Heart right ventricle (tissue), 16 donors: ENCODE measurements at places on chromosomes 4 and X. TPM values are rescaled to one million over a fixed set of nuclear protein-coding genes. Genes with fewer than 3 reads are reported as not detected.

DNA sequence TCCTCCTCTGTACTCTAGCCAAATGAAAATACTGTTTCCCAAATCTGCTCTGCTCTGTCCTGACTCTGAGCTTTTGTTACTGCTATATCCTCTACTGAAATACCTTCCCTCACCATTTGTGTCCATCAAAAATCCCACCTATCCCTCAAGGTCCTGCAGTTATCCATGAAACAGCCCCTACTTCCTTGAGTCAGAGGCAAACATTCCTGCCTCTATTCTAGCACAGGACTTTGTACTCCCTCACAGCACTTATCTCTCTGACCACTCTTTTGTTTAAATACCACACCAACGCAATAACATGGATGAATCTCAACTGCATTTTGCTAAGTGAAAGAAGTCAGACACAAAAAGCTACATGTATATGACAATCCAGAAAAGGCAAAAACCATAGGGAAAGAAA, 10.5 kb upstream of the RNF128 start:
- DNase-seq, result no peak

Gene HELT
- polyA plus RNA-seq, result not detected

Gene UCHL1
- polyA plus RNA-seq, result 8.5 TPM

GRCh38 chr4:160523231-160523630, 1420.4 kb downstream of the RAPGEF2 start:
- no peak for DNase-seq

Gene ING2
- polyA plus RNA-seq, result 1.7 TPM

Gene INPP4B
- 6.9 TPM for polyA plus RNA-seq

- no peak for DNase-seq
Measured at GRCh38 chr4:34178476-34178875, 2065.8 kb downstream of the ARAP2 start.

Gene FAM184B
- 0.07 TPM for polyA plus RNA-seq

Gene STBD1
- polyA plus RNA-seq, result 17.9 TPM

GRCh38 chrX:135543924-135544323, 23.5 kb downstream of the INTS6L start:
- DNase-seq, result no peak

DNA sequence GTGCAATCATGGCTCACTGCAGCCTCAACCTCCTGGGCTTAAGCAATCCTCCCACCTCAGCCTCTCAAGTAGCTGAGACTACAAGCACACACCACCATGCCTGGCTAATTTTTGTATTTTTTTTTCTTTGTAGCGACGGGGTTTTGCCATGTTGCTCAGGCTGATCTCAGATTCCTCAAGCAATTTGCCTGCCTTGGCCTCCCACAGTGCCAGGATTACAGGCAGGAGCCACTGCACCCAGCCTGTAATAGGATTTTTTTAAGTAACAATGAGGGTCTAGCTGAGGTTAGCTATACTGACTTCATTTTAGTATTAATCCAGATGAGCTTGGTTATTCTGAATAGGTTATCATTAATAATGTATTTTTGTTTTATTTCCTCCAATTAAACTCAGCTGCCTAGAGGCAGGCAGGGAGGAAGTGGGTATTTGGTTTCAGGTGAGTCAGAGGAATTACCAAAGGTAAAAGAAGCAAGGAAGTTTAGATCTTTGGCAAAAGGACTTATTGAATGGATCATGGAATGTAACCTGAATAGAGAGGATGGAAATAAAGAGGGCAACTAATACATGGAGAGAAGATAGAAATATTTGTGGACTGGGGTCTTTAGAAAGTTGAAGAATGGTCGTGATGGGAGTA, 1023.3 kb upstream of the TENM3 start:
- DNase-seq, result no peak

DNA sequence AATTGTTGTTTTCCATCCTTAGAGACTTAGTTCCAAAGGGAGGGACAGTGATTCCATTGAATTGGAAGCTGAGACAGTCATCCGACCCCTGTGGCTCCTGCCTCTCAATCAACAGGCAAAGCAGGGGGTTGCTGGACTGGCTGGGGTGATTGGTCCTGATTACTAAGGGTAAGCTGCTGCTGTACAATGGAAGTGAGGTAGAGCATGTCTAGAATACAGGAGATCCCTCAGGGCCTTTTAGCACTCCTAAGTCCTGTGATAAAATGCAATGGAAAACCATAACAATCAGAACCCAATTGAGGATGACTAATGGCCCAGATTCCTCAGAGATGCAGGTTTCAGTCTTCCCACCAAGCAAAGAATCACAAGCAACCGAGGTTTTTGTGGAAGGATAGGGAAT, 127.6 kb downstream of the AASDH start:
- DNase-seq, result no peak

- DNase-seq, result no peak
Measured at GRCh38 chr4:189802884-189803283, 137.8 kb upstream of the FRG1 start.

DNA sequence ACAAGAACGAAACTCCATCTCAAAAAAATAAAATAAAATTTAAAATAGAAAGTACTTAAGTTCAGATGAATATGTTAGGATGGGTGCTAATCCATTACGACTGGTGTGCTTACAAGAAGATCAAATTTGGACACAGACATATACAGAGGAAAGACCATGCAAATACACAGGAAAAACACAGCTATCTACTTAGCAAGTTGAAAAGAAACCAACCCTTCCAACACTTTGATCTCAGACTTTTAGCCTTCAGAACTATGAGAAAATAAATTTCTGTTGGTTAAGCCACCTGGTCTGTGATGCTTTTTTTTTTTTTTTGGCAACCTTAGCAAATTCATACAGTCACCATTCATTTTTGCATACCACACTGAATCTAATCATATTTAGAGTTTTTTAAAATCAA, 116.5 kb downstream of the CENPC start:
- no peak for DNase-seq

Gene HSFX1
- polyA plus RNA-seq, result 0.58 TPM

DNA sequence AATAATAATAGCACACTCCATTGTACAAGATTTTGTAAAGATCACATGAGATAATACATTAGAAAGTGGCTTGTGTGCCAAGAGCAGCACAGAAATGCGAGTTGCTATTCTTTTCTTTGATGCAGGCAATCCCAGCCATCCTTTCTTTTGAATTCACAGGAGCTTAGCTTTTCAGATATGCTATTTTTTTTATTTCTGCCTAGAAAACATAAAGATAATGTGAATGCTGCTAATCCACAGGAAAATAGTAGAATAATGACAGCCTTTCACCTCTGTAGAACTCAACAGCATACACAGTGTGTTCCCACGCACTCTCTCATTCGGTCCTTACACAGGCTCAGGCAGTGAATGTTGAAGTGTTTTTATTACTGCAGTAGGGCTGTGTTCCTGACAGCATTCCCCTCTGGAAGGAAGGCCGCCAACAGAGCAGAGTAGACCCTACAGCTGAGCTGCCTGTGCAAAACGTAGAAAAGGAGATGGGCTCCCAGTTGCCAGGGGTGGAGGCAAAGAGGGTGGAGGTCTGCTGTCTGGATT, 138.8 kb upstream of the TAPT1 start:
- DNase-seq, result no peak

Gene NDUFA1
- polyA plus RNA-seq, result 2,208 TPM

DNA sequence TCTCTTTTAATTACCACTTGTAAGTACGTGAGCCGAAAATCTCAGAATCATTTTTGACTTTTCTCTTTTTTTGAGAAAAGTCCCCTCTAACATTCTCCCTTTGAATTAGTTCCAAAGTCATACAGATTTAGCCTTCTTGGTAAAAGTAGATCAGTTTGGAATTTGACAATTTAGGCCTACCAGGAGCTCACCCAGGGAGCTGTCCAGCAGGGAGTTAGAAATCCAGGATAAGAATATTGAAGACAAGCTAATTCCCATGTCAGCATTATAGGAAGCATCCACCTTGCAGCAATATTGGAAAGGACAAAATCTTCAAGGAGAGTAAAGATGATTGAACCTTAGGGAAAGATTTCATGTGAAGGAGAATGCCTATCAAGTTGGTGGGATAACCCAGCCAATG, 352.2 kb upstream of the CPEB2 start:
- no peak for DNase-seq

GRCh38 chrX:117860517-117860916, 256.1 kb downstream of the KLHL13 start:
- DNase-seq, result no peak

Gene APLN
- 2.7 TPM for polyA plus RNA-seq

Gene ARAP2
- 0.51 TPM for polyA plus RNA-seq

DNA sequence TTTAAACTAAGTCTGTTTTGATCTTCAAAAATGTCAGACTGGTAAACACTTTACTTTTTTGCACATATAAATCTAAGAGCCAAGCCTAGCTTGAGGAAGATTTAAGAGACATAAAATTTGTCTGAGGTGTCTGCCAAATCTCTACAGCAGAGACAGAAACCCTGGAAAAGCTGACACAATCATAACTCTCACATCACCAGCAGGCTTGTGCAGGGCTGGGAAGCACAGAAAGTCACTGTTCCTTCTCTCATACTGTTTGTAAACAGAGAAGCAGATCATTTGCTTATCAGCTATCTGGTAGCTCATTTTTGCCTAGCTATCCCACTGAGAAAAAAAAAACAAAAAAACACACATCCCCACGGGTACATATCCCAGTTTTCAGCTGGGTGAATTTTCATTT, 7.0 kb downstream of the ENOX2 start:
- no peak for DNase-seq

Gene TNMD
- 0.10 TPM for polyA plus RNA-seq

Gene SLC26A1
- 0.06 TPM for polyA plus RNA-seq

Gene PNCK
- polyA plus RNA-seq, result 5.6 TPM

DNA sequence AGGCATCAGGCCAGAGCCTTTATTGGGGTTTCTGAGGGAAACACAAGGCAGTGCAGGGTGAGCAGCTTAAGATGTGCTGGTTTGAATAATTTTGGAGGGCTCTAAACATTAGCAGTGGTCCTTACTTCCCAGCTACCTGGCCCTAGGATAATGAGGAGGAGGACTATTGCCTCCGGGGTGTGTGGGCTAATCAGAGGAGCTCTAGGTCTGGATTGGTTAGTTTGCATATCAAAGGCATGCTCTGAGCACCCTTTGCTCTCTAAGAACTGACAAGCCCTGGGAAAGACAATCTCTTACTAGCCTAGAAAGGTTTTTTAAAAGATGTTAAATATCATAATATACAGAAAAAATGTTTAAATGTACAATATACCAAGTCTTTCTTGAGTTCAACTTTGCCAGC, 58.4 kb downstream of the RXFP1 start:
- DNase-seq, result no peak

Gene ZNF157
- 0.03 TPM for polyA plus RNA-seq

DNA sequence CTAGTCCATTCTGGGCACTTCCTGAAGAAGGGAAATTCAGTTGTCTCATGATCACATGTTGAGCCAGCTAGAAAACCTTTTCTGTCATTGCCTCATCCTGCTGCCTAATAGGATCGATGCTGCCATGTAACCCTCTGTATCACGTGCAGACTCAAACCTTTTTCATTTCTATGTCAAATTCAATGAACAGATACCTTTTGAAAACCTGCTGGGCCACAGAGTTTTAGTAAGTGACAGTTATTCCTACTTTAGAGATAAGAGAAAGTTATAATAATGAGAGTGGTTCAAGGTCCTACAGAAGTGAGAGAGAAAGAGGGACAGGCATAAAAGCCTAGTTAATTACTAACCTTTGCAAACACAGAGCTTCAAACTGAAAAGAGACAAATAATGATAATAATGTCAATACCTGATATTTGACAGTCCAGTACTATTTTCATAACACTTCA, 46.0 kb downstream of the MAOA start:
- no peak for DNase-seq

DNA sequence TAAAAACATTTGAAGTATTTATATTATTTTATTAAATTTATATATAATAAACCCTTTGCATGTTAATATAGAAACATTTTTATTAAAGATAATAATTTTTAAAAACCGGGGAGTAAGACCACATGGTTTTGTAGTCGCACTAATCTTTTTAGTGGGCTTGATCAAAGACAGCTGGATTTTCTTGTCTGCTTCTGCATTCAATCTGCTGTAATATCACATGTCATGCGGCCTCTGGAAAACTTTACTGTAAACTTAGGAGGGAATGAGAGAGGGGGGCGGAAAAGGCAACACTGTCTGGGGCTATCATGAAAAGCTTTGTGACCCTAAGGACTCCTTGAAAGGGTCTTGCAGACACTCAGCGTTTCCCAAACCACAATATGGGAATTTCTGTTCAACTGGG, 62.8 kb upstream of the NLGN4X start:
- DNase-seq, result no peak

- no peak for DNase-seq
Measured at GRCh38 chrX:64437218-64437617, 42.0 kb upstream of the MTMR8 start.

DNA sequence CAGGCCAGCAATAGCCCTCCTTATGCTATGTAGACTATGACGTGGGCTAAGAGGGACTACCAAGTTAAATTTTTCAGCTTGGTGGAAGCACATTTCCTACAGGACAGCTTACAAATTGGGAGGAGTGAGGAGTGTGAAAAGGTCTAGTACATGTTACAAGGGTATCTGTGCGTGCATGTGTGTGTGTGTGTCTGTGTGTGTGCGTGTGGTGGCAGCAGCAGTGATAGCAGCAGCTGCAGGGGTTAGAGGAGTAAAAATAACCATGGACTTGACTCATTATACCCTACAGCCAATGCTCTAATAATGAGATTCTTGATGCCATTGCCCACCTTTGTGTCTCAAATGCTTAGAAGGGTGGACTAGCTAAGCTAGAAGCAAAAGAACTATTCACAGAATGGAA, 88.6 kb downstream of the SLC9A7 start:
- DNase-seq, result no peak

DNA sequence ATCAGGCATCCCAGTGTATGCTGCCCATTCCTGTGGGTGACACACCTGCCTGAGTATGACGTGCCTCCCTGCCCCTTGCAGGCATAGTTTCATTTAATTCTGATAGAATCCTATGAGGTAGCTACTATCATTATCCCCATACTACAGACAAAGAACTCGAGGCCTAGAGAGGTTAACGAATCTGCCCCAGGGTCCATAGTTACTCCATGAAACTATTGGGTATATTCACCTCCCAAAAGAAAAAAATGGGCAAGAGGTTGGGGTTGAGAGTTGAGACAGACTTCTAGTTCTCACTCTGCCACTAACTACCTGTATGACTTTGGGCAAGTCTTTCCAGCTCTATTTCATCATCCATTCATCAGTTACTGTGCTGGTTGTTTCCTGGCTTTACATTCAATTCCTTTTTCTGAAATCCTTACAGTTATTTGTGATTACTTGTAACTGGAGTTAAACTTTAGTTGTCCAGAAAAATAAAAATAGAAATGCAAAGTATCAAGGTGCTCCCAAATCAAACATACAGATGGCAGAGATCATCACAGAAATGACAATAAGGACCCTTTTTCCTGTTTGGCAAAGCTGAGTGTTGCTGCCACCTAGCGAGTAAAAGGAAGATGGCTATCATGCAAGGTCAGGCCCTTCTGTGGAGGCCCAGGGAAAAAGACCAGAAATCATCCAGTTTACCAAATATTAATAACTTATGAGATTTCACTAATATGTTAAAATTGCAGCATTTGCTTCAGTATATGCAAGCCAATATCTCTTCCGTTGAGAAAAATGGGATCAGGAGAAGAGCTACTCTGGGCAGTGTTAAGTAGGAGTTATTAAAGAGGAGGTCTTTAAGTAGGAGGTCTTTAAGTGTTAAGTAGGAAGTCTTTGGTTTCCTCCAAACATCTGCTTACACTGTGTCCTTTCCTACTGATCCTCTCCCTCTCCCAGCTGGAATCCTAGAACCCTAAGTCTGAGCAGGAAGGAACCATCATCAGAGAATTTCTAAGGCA, 17.1 kb upstream of the MAP7D3 start:
- peak; percentile 40 for DNase-seq

Gene SH2D1A
- polyA plus RNA-seq, result 0.03 TPM

Gene ATP8A1
- polyA plus RNA-seq, result 14.8 TPM

Gene MAGEB10
- not detected for polyA plus RNA-seq

Gene IL3RA
- polyA plus RNA-seq, result 20.8 TPM

- no peak for DNase-seq
Measured at GRCh38 chr4:15353207-15353606, 74.6 kb upstream of the C1QTNF7 start.

- no peak for DNase-seq
Measured at GRCh38 chrX:46840946-46841345, 4.1 kb downstream of the RP2 start.
